ENCODE measurements at places on chromosomes 4 and X. TPM values are rescaled to one million over a fixed set of nuclear protein-coding genes. Genes with fewer than 3 reads are reported as not detected.
A peak's percentile ranks its signal among the peaks of the same experiment; 100 is the strongest.

DNA sequence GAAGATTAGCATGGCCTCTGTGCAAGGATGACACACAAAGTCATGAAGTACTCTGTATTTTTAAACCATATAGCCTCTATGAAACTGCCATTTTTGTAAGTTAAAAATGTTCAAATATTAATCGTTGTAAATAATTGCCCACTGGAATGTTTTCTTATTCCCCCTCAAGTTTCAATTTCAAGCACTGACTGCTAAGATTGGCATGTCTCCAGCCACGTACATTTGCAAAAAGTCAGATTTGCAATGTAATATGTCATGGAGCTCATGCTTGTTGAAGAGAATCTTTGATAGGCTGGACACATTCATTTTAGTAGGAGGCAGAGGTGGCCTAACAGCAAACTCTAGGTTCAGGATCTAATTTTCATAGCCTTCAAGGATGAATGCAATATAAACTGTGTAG, 124.7 kb downstream of the CBR4 start:
- H3K27me3 ChIP-seq: no peaks in the 10 kb centered on the region
- peaks cover 8% of the 10 kb centered on the region for H3K36me3 ChIP-seq
- no peak for DNase-seq
- H3K4me3 ChIP-seq: no peak overlapping the region
- H3K27ac ChIP-seq: no peak overlapping the region

- H3K4me3 ChIP-seq: no peak overlapping the region
- DNase-seq: no peak
- no peaks in the 10 kb centered on the region for H3K36me3 ChIP-seq
- H3K27ac ChIP-seq: no peak overlapping the region
Observed at GRCh38 chr4:90078440-90078839, 48.8 kb upstream of the CCSER1 start.

TRIM60 gene
- not detected for total RNA-seq

TRIM2 gene
- 42.0 TPM for total RNA-seq

GRCh38 chr4:89528526-89529133, 221.0 kb upstream of the GPRIN3 start:
- H3K27ac ChIP-seq: no peak overlapping the region
- no peak for DNase-seq
- H3K4me1 ChIP-seq: no peaks in the 10 kb centered on the region

DCHS2 gene
- 1.4 TPM for total RNA-seq

REPS2 gene
- 3.5 TPM for total RNA-seq

CFAP99 gene
- total RNA-seq: 0.41 TPM

DNA sequence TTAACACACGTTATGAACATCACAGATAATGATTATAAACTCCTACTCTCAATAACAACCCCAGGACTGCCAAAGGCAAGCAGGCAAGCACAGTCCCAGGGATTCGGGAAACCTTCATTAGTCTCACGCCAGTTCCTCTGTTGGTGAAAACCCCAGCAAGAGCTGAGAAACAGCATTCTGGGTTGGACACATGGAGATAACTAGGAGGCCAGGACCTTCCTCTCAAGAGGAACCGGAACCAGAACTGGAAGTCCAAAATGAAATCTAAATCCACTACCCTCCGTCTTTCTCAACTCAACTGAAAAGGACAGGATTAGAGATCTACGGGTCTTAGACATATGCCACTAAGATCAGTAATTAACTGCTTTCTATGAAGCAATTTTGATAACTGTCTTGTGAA, 3.8 kb downstream of the VEGFC start:
- H3K4me1 ChIP-seq: peaks cover 9% of the 10 kb centered on the region
- no peak overlapping the region for H3K4me3 ChIP-seq
- DNase-seq: no peak
- peaks cover 31% of the 10 kb centered on the region for H3K27me3 ChIP-seq

DNA sequence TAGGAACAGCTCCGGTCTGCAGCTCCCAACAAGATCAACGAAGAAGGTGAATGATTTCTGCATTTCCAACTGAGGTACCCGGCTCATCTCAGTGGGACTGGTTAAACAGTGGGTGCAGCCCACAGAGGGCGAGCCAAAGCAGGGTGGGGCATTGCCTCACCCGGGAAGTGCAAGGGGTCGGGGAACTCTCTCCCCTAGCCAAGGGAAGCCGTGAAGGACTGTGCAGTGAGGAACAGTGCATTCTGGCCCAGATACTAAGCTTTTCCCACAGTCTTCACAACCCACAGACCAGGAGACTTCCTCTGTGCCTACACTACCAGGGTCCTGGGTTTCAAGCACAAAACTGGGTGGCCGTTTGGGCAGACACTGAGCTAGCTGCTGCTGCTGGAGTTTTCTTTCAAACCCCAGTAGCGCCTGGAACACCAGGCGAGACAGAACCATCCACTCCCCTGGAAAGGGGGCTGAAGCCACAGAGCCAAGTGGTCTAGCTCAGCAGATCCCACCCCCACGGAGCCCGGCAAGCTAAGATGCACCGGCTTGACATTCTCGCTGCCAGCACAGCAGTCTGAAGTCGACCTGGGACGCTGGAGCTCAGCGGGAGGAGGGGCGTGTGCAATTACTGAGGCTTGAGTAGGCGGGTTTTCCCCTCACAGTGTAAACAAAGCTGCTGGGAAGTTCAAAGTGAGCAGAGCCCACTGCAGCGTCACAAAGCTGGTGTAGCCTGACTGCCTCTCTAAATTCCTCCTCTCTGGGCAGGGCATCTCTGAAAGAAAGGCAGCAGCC, 84.6 kb downstream of the THOC2 start:
- peaks cover 41% of the 10 kb centered on the region for H3K4me1 ChIP-seq
- 0 out of 2 replicates have a peak, but pooled peaks cover 2% of the 10 kb centered on the region for H3K36me3 ChIP-seq
- no peaks in the 10 kb centered on the region for H3K27me3 ChIP-seq
- peak overlapping the region; percentile 95 for H3K27ac ChIP-seq

DNA sequence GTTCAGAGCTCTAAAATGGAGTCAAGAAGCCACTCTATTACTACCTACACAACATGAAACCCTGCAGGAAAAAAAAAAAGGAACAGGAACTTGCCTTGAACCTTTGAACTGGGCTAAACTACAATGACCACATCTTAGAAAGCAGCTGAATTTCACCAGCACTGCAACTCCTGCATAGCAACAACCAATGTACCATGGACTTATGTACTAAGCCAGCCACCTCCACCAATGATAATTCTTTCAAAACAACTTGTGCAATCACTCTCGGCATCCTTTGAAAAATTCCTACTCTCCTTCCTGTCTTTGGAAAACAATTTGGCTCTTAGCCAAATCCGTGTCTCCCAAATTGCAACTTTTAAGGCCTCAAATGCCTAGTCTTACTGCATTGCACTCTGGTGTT, 26.8 kb upstream of the FMR1 start:
- no peaks in the 10 kb centered on the region for H3K4me1 ChIP-seq
- H3K27me3 ChIP-seq: no peaks in the 10 kb centered on the region
- peaks cover 28% of the 10 kb centered on the region for H3K36me3 ChIP-seq
- no peak overlapping the region for H3K27ac ChIP-seq
- H3K4me3 ChIP-seq: no peak overlapping the region
- no peak for DNase-seq

- no peak overlapping the region for H3K4me3 ChIP-seq
- no peaks in the 10 kb centered on the region for H3K36me3 ChIP-seq
- DNase-seq: no peak
- no peak overlapping the region for H3K27ac ChIP-seq
- H3K4me1 ChIP-seq: no peaks in the 10 kb centered on the region
Observed at GRCh38 chrX:69203638-69204037, 38.4 kb upstream of the PJA1 start.

GRCh38 chrX:24479924-24480323, 14.8 kb downstream of the PDK3 start:
- H3K36me3 ChIP-seq: peaks cover 3% of the 10 kb centered on the region
- no peak for DNase-seq
- no peaks in the 10 kb centered on the region for H3K27me3 ChIP-seq
- no peak overlapping the region for H3K4me3 ChIP-seq
- no peak overlapping the region for H3K27ac ChIP-seq

DNA sequence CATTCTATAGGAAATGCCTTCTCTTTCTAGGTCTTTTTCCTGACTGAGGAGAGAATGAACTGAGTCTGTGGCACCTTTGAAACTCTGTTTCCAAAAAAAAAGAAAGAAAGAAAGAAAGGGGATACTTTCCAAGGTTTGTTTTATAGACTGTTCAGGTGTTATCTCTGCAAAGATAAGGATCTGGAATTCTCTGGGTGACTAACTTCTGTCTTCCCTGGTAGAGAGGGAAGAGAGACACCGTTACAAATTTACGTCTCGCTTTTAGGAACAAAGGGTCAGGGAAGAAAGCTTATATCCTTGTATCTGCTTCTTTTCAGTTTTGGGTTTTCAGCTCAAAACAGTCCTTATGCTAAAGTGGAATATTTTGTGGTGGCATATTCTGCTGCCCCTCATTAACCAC, 314.1 kb downstream of the RAPGEF2 start:
- no peak for DNase-seq
- peaks cover 3% of the 10 kb centered on the region for H3K27me3 ChIP-seq
- peaks cover 25% of the 10 kb centered on the region for H3K36me3 ChIP-seq
- no peak overlapping the region for H3K4me3 ChIP-seq

- no peak overlapping the region for H3K4me3 ChIP-seq
- DNase-seq: no peak
- no peaks in the 10 kb centered on the region for H3K36me3 ChIP-seq
- no peaks in the 10 kb centered on the region for H3K27me3 ChIP-seq
- no peak overlapping the region for H3K27ac ChIP-seq
Observed at GRCh38 chr4:43496188-43496587, 603.7 kb downstream of the GRXCR1 start.

- peak overlapping the region; percentile 40 for H3K27ac ChIP-seq
- DNase-seq: no peak
- no peak overlapping the region for H3K4me3 ChIP-seq
- H3K4me1 ChIP-seq: peaks cover 11% of the 10 kb centered on the region
- H3K27me3 ChIP-seq: peaks cover 32% of the 10 kb centered on the region
Observed at GRCh38 chr4:168880811-168881595, 129.1 kb downstream of the CBR4 start.

DNA sequence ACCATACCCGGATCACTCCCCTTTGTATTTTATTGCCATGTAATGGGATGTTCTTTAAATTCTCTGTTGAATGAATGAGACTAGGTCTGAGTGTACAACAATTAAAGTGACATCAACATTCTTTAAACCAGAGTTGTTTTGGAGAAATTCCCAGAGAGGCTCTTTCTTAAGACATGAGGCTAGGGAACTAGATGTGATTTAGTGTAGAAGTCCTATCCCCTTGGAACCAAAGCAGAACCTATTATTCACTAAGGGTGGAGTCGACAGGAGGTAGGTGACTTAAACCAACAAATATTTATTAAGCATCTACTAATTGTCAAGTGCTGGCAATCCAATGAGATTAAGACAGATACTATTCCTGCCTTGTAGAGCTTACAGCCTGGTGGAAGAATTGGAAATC, 1.7 kb downstream of the EIF1AX start:
- H3K4me3 ChIP-seq: peak overlapping the region; percentile 83
- H3K27ac ChIP-seq: 0 out of 2 replicates have a peak overlapping the region, but pooled peaks have one; percentile 32
- H3K27me3 ChIP-seq: no peaks in the 10 kb centered on the region
- DNase-seq: no peak

- peak; percentile 60 for DNase-seq
- H3K36me3 ChIP-seq: no peaks in the 10 kb centered on the region
- H3K4me3 ChIP-seq: peak overlapping the region; percentile 85
- no peak overlapping the region for H3K27ac ChIP-seq
- H3K27me3 ChIP-seq: peaks cover 62% of the 10 kb centered on the region
Observed at GRCh38 chr4:54658252-54659093, 716 bp downstream of the KIT start.

- DNase-seq: peak; percentile 33
- peaks cover 28% of the 10 kb centered on the region for H3K27me3 ChIP-seq
- H3K27ac ChIP-seq: no peak overlapping the region
Observed at GRCh38 chrX:137031517-137032340, 2.1 kb downstream of the GPR101 start.

DNA sequence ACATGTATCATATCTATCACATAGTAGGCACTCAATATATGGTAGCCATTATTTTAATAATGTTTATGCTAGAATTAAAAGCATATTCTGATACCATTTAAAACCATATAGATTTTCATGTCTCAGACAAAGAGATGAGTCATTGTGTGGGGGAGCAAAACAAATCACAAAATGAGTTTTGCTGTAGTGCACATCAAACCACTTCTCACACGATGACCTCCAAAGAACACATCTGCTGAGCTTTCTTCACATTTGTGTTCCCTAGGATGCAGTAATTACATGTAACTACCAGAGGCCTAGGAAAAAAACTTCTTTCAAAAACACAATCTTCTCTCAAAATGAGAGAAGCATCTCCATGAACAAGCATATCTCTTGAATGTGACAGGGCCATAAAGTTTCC, 56.1 kb upstream of the BRS3 start:
- no peaks in the 10 kb centered on the region for H3K36me3 ChIP-seq
- no peak overlapping the region for H3K4me3 ChIP-seq
- DNase-seq: no peak
- H3K27ac ChIP-seq: no peak overlapping the region

- H3K27me3 ChIP-seq: no peaks in the 10 kb centered on the region
- H3K4me3 ChIP-seq: no peak overlapping the region
- no peak overlapping the region for H3K27ac ChIP-seq
- no peak for DNase-seq
- H3K36me3 ChIP-seq: peaks cover 79% of the 10 kb centered on the region
Observed at GRCh38 chrX:47206316-47206715, 12.2 kb upstream of the CDK16 start.

GRCh38 chr4:187692626-187693025, 302.9 kb upstream of the ZFP42 start:
- no peaks in the 10 kb centered on the region for H3K4me1 ChIP-seq
- H3K4me3 ChIP-seq: no peak overlapping the region
- H3K36me3 ChIP-seq: peaks cover 21% of the 10 kb centered on the region

GRCh38 chr4:186792728-186793366, 69.2 kb upstream of the FAT1 start:
- peaks cover 3% of the 10 kb centered on the region for H3K36me3 ChIP-seq
- no peak overlapping the region for H3K27ac ChIP-seq
- no peaks in the 10 kb centered on the region for H3K27me3 ChIP-seq
- H3K4me3 ChIP-seq: no peak overlapping the region
- no peak for DNase-seq

GALNTL6 gene
- 0.24 TPM for total RNA-seq

DNA sequence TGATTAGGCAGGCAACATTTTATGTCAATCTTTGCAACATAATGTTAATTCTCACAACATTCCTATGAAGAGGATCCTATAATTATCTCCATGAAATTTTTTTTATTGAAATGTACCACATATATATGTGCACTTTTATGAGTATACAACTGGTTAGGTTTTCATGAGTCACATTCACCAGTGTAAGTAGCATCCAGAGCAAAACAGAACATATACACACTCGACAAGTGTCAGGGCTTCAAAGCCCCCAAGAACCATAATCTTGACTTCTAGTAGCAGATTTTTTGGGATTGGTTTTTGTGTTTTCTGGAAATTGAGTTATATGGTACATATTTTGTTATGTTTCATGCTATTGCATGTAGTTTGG, 62.4 kb downstream of the ARHGAP10 start:
- H3K27me3 ChIP-seq: no peaks in the 10 kb centered on the region
- no peaks in the 10 kb centered on the region for H3K36me3 ChIP-seq
- H3K4me3 ChIP-seq: no peak overlapping the region

GRCh38 chr4:162456106-162456505, 292.3 kb upstream of the FSTL5 start:
- no peak overlapping the region for H3K4me3 ChIP-seq
- H3K36me3 ChIP-seq: no peaks in the 10 kb centered on the region
- H3K4me1 ChIP-seq: no peaks in the 10 kb centered on the region
